ENCODE measurements at places on chromosomes 13 and 19. TPM values are rescaled to one million over a fixed set of nuclear protein-coding genes. Genes with fewer than 3 reads are reported as not detected.

DNA sequence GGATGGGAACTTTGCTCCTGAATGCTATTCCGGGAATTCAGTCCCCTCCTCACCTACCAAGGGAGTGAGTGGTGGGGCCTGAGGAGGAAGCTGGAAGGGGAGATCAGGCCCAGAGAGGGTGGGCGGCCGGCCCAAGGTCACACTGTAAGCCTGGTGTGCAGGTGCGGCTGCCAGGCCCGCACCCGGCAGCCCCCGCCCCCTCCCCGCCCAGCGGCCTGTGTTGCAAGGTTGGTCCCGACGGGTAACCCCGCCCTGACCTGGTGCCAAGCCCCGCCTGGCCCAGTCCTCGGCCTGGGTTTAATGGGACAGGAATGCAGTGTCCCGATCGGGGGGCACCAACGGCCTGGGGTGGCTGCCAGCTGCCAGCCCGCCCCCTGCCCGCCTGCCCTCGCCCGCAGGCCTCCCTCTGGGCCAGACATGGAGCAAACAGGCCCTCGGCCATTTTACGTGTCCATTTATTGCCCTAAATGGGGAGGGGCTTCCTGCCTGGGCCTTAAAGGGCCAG is 5.5 kb downstream of the ZBTB7A start:
- DNase-seq: peak; percentile 79

- DNase-seq: no peak
Observed at GRCh38 chr19:16715611-16716010, 4.0 kb upstream of the NWD1 start.

GRCh38 chr19:17235971-17236777 is 9.5 kb downstream of the NR2F6 start:
- peak; percentile 22 for DNase-seq

- no peak for DNase-seq
Observed at GRCh38 chr13:52104624-52105023, 24.2 kb downstream of the NEK5 start.

- DNase-seq: no peak
Observed at GRCh38 chr19:13987101-13987890, 18.8 kb downstream of the RFX1 start.

- no peak for DNase-seq
Observed at GRCh38 chr13:112240076-112240475, 136.1 kb upstream of the SPACA7 start.

DNA sequence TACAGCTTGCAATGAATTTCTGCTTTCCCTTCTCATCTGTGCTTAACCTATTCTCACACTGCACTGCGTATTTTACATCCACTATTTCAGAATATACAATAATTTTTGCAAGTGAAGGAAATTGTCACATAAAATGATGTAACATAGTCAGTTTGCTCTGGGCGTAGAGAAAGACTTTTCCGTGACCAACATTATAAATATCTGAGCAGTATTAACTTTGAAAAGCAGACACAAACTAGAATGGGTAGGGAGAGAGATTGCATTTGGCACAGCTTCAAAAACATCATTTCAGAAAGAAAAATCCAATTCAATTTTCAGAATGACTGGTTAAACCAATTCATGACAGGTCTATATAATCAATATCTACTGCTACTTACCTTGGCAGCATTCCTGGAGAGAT is 352.5 kb upstream of the MIR17HG start:
- DNase-seq: no peak

GRCh38 chr19:56309511-56310185 is 5.0 kb downstream of the ZSCAN5A start:
- peak; percentile 58 for DNase-seq

- no peak for DNase-seq
Observed at GRCh38 chr13:44236801-44237207, 136.8 kb upstream of the SERP2 start.

- DNase-seq: no peak
Observed at GRCh38 chr13:29457299-29457698, 138.2 kb downstream of the SLC7A1 start.

- no peak for DNase-seq
Observed at GRCh38 chr13:23858546-23858945, 30.7 kb downstream of the MIPEP start.

DNA sequence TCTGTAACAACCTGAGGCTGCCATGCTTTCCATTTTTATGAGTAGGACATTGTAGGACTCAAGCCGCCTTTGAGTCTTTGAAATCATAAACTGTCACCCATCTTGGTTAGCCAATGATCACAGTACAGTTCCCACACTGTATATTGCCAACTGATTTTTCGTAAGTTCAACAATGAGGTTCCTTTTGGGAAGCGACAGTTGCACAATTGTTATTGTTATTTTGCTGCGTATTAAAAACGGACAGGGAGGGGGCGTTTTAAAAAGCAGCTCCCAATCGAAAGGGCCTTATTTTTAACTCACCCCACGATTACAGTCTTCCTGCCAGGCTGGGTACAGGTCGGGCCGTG is 601 bp downstream of the SLC46A3 start:
- no peak for DNase-seq

- DNase-seq: no peak
Observed at GRCh38 chr19:34452723-34453122, 24.5 kb downstream of the UBA2 start.

DNA sequence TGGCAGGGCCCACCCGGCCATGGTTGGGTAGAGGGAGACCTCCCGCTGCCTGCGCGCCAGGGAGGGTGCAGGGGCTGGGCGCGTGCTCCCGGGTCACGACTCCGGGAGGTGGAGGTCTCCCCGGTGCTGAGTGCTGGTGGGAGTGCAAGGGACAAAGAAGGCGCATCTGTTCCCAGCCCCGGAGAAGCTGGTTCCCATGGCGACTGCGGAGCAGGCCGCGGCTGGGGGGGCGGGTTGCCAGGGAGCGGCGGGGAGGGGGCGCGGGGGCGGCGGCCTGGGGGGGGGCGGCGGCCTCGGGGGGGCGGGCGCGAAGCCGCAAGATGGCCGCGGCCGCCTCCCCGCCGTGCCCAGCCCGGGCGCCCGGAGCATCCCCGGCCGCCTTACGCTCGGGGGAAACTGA is 1.2 kb downstream of the CBARP start:
- DNase-seq: no peak

DNA sequence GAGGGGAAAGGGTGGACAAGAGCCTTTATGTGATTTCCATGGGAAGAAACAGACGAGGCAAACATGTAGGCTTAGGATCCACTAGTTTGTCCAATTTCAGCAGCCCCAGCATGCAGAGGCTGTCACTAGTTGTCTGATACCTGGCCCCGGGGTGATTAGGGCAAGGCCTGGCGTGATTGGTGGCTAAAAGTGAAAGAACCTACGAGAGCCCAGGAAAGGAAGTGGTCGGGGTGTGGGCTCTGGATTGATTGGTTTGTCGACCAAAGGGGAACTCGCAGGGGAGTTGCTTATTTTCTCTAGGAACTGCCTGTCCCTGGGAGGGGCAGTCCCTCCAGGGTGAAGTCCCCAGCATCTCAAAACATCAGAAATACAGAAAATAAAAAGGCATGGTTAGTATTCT is 64.2 kb upstream of the UQCRFS1 start:
- no peak for DNase-seq

DNA sequence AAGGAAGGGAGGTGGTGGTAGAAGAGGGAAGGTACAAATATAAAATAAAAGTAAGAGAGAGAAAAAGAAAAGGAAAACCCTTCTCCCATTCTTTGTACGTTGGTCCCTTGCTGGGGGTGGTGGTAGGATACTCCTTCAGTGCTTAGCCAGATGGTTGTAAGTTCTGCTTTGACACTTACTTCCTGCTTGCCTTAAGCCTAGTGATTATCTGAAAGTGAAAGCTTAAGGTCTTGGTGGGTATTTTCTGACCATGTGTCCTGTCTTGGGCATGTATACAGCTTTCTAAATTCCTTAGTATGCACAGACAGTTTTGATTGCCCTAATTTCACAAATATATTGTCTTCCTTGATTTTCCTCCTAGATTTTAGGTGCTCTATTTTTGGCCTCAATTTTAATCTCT is 314.8 kb downstream of the PCDH17 start:
- no peak for DNase-seq

GRCh38 chr13:103895835-103896531 is 829.8 kb upstream of the SLC10A2 start:
- DNase-seq: no peak

GRCh38 chr13:69199664-69200063 is 908.0 kb upstream of the ATXN8OS start:
- no peak for DNase-seq

GRCh38 chr13:111913761-111914140 is 153.2 kb upstream of the SOX1 start:
- DNase-seq: no peak

DNA sequence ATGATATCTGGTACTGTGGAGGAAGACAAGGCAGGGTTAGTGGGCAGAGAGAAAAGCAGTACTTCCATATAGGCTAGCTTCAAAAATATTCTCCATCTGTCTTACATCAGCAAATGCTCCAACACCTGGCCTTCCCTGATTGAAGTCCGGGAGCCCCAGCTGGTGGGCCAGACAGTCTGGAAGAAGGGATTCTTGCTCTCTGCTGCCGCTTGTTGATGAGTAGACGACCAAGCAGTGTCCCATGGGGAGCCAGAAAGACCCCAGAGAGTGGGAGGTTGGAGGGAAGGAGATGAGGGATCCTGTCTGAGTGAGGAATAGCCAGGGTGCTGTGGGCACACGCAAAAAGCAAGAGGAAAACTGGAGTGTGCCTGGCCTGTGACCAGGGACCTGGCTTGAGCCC is 95.1 kb downstream of the ATP8A2 start:
- DNase-seq: no peak

- DNase-seq: no peak
Observed at GRCh38 chr13:109426690-109426990, 359.7 kb downstream of the IRS2 start.

DNA sequence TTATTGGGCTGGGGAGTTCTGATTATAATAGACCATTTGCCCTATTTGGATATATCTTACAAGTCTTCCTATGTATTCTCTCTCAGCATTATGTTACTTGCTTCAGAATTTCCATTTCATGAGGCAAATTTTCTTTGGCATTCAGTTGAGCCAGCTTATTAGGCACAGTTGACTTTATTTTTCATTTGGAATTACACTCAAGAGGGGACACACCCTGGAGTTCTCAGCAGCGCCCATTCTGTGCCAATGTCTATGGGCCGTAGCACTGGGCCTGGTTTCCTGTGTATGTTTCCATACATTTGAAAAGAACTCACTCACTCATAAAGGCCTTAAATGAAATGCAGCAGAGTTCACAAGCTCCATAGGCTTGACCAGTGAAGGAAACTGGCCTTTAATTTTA is 138.5 kb downstream of the KLF12 start:
- no peak for DNase-seq

DNA sequence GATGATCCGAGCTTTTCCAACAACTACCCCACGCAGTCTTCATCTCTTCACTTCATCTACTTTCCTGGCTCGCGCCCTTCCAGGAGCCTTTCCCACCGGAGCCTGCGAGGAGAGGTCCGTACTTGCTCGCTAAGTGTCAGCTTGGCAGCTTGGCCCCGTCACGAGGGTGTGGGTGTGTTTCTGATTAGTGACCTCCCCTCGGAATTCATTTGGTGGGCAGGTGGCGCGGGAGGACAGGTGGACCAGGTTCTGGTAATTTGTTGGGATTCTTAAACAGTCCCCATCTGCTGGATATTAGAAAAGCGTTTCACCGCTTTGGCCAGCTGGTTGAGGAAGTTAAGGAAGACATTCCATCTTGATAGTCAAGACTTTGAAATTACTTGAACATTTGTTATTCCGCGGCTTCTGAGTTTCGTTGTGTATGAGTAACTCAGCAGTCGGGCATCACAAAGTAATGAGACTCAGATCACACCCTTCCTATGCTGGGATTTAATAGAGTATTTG is 515 bp downstream of the UFM1 start:
- DNase-seq: peak; percentile 57

DNA sequence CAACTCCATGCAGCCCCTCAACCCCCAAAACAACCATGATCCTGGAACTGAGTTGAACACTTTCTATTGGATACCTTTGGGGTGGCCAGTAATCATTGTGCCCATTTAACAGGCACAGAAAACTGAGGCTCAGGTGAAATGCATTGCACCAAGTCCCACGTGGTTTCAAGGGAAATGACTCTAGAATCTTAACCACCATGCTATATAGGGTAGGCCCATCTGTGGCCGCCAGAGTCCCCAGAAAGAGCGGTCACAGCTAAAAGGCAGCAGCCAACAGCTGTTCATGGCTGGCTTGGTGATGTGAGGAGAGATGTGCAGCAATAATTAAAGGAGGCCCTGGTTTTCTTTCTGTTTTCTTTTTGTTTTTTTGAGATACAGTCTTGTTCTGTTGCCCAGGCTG is 2.6 kb downstream of the CNN1 start:
- no peak for DNase-seq

DNA sequence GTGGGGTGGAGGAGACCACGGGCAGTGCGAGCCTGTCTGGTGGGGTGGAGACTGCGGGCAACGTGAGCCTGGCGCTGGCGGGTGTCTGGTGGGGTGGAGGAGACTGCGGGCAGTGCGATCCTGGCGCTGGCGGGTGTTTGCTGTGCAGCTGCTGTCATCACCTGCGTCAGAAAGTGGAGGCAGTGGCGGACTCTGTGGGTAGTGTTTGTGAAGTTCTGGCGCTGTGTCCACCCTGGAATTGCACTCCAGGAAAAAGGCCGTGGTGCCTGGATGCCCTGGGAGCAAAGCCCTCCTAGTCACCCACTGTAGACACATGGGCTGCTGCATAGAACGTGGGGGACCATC is 6.2 kb downstream of the TEX29 start:
- no peak for DNase-seq

DNA sequence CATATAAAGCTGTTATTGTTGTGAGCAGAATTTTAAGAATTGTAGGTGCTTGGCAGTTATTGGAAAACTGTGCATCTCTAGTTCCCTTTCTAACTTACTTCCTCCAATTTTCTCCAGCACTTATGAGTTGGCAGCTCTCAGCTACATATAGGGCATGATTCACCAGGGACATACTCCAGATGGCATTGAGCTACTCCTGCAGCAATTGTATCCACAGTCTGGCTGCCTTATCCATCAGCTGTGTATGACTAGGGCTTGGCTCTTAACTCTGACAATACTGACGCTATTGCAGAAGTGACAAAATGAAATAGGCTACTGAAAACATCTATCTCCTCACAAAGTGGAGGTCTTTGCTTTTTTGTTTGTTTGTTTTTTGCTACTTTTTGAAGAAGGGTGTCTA is 276.7 kb downstream of the POU4F1 start:
- DNase-seq: no peak

KMT2B gene
- total RNA-seq: 32.2 TPM

RXFP2 gene
- not detected for total RNA-seq

DBP gene
- total RNA-seq: 48.6 TPM

EVI5L gene
- 19.2 TPM for total RNA-seq

ANKRD27 gene
- 55.5 TPM for total RNA-seq

NLRP11 gene
- not detected for total RNA-seq

FUT3 gene
- 28.5 TPM for total RNA-seq
